Activated T-cell treated with anti-CD3 and anti-CD28 coated beads, Interleukin-2, amount 50 U/mL, for 72 hours (primary cell): ENCODE measurements at places on chromosomes 12 and 14.

DNA sequence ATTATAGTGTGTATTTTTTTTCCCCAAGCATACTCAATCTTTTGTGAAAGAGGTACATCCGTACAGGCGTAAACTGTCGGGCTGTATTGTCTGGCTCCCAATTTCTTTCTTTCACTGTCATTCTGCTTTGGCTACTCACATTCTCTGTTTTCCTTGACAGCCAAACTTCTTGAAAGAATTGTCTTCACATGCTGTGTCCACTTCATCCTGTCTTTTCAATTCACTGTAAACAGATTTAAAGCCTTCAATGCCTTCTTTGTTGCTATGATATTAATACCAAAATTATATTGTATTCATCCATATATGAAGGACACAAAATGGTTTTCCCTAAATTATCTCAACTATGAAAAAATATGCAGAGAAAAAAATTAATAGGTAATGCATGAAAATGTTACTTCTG, 6.0 kb upstream of the ATP23 start:
- no peak for DNase-seq

GRCh38 chr14:70735043-70735442, 74.3 kb downstream of the MAP3K9 start:
- DNase-seq: no peak

GRCh38 chr14:78403278-78403815, 233.2 kb downstream of the NRXN3 start:
- DNase-seq: no peak

- DNase-seq: no peak
Measured at GRCh38 chr14:72643317-72643801, 250.5 kb downstream of the DPF3 start.
